ENCODE measurements at places on chromosomes 4 and X. TPM values are rescaled to one million over a fixed set of nuclear protein-coding genes. Genes with fewer than 3 reads are reported as not detected.

TSPYL2 gene
- polyA plus RNA-seq = 22.1 TPM

- no peak for DNase-seq
These were observed 1839.5 kb upstream of the PCDH10 start for GRCh38 chr4:131309628-131310027.

CENPVL1 gene
- polyA plus RNA-seq = not detected

DNA sequence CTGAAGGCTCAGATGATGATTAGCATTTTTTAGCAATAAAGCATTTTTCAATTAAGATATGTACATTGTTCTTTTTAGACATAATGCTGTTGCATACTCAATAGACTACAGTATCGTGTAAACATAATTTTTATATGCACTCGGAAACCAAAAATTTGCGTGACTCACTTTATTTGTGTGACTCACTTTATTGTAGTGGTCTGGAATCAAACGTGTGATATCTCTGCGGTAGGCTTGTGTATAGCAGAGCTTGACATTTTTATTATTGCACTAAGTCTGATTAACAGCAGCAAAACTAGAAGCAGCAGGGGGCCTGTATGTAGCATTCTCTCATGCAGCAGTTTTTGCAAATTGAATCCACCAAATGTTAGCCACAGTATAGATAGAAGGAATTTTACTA lies 119.1 kb upstream of the PRDX4 start:
- DNase-seq = no peak

DNA sequence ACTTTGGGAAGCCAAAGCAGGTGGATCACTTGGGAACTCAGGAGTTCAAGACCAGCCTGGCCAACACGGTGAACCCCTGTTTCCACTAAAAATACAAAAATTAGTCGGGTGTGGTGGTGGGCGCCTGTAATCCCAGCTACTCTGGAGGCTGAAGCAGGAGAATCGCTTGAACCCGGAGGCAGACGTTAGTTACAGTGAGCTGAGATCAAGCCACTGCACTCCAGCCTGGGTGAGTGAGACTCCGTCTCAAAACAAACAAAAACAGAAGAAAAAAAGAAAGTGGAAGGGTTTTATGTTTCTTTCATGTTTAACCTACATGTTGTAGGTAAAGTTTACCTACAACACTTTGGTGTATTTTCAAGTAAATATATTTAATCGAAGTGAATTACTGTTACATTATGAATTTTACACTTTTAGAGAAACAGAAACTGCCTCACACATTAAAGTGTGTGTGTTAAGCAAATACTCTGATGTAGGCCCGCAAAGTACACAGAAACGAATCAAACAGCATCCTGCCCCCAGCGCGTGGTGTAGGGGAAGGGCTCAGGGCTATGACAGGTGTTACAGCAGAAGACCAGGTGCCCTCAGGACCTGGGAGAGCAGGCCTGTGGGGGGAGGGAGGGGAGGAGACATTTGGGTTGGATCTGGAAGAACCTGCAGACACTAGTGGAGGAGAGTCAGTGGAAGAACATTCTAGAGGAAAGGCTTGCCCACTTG lies 39.0 kb downstream of the PTTG2 start:
- peak; percentile 87 for DNase-seq

DNA sequence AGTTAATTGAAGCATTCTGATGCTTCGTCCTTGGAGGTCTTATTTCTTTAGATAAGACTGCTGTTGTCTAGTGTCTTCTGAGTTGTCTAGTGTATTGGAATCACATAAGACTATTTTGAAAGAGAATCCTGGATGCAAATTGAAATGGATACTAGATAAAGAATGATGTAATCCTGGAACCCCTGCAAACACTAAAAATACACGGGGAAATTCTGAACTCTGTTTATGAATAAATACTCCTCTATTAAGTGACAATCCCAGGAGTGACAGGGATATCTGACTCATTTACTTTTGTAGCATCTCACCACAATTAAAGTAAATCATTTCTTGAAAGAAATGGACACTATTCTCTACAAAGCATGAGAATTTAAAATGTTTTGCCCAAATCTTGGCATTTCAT lies 968 bp downstream of the ASB11 start:
- no peak for DNase-seq

- no peak for DNase-seq
These were observed 35.8 kb downstream of the RHOH start for GRCh38 chr4:40232610-40233009.

GRCh38 chrX:13090027-13090338 lies 45.6 kb upstream of the FAM9C start:
- no peak for DNase-seq

- DNase-seq = peak; percentile 5
These were observed 451.3 kb downstream of the TLL1 start for GRCh38 chr4:166324321-166324720.

SHISA3 gene
- not detected for polyA plus RNA-seq

MXRA5 gene
- 1.2 TPM for polyA plus RNA-seq

LONRF3 gene
- 5.5 TPM for polyA plus RNA-seq

DNA sequence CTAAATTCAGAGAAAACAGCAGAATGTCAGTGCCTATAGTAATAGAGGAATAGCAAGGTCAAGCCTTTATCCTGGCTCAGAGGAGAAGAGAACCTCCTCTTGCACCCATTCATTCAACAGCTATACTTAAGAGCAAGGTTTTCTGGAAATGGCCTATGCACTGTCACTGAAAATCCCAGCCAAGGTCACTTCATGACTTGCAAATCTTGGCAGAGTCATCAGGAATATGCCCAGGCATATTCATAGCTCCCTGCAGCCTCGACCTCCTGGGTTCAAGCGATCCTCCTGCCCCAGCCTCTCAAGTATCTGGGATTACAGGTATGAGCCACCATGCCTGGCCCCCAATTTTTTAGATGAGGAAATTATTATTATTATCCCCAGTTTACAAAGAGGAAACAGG lies 35.8 kb upstream of the NOCT start:
- no peak for DNase-seq

DNA sequence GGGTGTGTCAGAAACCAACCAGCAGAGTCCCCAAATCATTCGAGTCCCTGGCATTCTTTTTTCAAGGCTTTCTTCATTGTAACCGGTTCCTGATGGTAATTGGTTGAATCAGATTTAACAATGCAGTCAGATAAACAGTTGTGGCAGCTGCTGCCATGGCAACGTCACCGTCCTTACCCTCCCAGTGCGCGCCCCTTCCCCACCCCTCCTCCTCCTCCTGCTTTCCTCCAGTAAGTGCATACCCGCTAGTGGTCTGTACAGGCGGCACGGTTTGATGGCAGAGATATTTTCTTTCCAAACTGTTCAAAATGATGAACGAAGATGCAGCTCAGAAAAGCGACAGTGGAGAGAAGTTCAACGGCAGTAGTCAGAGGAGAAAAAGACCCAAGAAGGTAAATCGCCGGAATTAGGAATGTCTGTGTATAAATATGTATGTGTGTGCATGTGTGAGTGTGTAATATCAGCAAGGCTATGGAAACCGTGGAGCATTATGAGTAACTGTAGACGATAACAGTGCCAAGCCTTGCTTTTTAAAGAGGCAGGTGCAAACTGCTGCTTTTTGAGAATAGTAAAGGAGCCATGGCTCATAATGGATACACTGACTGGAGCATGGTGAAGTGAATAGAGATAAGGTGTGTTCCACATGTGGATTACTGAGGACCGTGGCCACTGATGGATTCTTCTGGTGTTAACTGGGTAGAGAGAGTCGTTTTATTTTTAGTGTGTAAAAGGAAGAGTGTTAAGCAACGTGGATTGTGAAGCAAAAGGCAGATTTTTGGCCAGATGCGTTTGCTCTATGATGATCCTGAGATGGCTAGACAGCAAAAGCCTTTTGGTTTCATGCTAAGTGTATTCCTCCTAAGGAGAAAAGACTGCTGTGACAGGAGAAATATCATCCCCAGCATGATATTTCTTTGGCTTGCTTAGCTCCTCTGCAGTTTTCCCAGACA lies at the start of gene ANK2:
Gene ANK2, plus strand, starts transcription at position 233 of the 950 bp plus-strand sequence. Its CDS starts 76 bp downstream, at position 309.
- DNase-seq = peak; percentile 77

MGAT4D gene
- not detected for polyA plus RNA-seq

- DNase-seq = peak; percentile 45
These were observed 4.8 kb upstream of the CXCL13 start for GRCh38 chr4:77600521-77601451.

DNA sequence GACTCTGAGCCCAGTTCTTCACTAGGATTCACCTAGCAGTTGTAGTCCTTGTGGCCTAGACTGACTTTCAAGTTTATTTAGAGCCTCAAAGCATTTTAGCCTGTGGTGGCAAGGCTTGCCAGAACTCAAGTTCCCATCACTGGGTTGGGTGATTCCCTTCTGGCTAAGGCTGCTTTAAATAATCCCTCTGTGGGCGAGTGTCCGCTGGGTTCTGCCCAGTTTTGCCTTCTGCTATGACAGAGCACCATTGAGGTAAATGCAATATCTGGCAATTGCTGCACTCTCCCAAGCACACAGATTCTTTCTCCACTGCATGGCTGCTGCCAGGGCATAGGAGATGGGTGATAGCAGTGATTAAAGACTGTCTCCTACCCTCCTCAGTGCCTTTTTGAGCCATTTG lies 90.8 kb upstream of the RLIM start:
- DNase-seq = no peak

- peak; percentile 24 for DNase-seq
These were observed 133.5 kb upstream of the NDST3 start for GRCh38 chr4:117900832-117901231.

CYLC1 gene
- not detected for polyA plus RNA-seq

UGT2A3 gene
- 0.62 TPM for polyA plus RNA-seq

ADH5 gene
- polyA plus RNA-seq = 148 TPM

DNA sequence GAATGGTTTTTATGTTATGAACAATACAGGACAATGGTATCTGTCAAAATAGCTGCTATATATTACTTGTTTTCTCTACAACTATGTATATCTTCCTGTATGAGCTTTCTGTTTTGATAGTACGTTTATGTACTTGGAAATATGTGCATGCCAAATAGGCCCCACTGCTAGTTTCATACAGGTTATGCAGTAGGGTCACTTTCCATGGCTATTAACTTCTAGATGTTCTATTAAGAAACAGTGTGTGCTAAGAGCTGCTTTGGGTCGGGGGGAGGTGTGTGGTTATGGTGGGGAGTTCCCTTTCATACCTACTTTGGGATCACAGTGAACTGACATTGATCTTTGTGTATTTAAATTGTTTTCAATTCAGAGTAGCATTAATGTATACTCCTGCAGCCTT lies 30.9 kb downstream of the RBPJ start:
- no peak for DNase-seq

GRCh38 chrX:130909469-130910136 lies 6.6 kb upstream of the ENOX2 start:
- DNase-seq = no peak

DNA sequence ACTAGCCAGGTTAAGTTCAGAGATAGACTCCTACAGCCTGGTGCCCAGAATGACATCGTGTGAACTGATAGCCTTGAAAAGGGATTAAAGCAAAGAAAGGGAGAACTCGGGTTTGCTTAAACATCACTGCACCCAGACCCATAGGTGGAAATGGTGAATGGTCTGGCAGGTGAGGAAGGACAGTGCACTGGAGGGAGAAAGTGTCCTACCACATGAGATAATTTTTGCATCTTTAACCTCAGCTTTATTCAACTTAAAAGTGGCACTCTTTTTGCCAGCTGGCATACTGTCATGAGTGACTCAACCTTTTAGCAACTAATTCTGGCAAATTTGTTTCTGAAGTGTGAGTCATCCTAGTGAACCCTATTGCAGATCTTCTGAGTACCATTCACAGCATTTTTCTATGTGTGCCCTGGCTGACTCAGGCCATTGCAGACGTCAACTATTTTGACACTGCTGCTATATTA lies 53.0 kb upstream of the DAPP1 start:
- no peak for DNase-seq

GRCh38 chrX:112837531-112837930 lies 3.1 kb downstream of the AMOT start:
- DNase-seq = no peak

- DNase-seq = no peak
These were observed 24.8 kb downstream of the PDGFC start for GRCh38 chr4:156946516-156947424.

- no peak for DNase-seq
These were observed 939 bp downstream of the PDK3 start for GRCh38 chrX:24466025-24466424.

CXCL6 gene
- polyA plus RNA-seq = 4.7 TPM

GRCh38 chr4:13537832-13538177 lies 6.5 kb downstream of the NKX3-2 start:
- no peak for DNase-seq

LIMCH1 gene
- 7.5 TPM for polyA plus RNA-seq

SATL1 gene
- polyA plus RNA-seq = not detected

- no peak for DNase-seq
These were observed 23.0 kb upstream of the SLC25A4 start for GRCh38 chr4:185119927-185120630.

- no peak for DNase-seq
These were observed 90.4 kb downstream of the MOSPD2 start for GRCh38 chrX:14963447-14964236.

FAAH2 gene
- 4.0 TPM for polyA plus RNA-seq

GRCh38 chrX:30713061-30713525 lies 59.9 kb downstream of the GK start:
- peak; percentile 46 for DNase-seq

RAB41 gene
- polyA plus RNA-seq = not detected

FGFR3 gene
- 2.7 TPM for polyA plus RNA-seq

DNA sequence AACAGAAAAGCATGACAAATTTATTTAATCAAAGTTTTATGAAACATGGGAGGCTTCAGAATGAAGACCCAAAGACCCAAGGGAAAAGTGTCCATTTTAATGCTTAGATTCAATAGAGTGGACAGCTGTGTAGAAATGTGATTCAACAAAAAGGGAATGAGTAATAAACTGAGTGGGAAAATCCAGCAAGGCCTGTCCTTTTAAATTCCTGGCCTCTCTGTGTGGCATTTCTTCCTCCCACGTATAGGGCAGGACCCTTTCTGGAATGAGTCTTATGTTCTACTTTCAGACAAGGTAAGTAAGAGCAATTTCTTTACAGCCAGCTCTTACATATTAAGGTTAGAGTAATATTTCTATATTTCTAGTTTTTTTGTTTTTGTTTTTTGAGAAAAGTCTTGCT lies 14.5 kb downstream of the AASDH start:
- DNase-seq = no peak

DNA sequence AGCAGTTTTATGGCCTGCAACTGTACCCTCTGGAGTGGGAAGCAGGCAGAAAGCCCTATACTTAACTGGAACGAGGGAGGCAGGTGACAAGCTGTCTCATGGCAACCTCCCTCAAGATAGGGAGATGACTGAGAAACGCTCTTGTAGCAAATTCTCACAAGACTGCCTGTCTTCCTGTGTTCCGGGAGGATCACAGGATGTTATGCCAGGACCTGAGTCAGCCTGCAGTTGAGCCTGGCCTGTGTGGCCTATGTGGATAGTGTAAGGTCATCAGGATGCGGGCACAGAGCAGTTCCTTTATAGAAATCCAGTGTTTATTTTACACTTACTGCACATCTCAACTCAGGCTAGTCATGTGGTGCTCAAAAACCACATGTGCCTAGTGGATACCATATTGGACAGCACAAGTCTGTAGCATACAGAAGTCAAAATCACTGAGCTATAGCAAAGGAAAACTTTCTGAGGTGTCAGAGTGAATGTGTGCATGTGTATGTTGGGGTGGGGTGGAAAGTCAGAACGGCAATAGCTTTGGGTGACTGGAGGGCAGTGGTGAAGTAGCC lies 25.2 kb downstream of the TAF7L start:
- DNase-seq = no peak

GRCh38 chrX:51456814-51457213 lies 39.6 kb downstream of the NUDT11 start:
- peak; percentile 30 for DNase-seq

MAGEA6 gene
- polyA plus RNA-seq = not detected
